Occipital lobe (tissue), 3 donors: ENCODE measurements at places on chromosomes 1 and 21.

DNA sequence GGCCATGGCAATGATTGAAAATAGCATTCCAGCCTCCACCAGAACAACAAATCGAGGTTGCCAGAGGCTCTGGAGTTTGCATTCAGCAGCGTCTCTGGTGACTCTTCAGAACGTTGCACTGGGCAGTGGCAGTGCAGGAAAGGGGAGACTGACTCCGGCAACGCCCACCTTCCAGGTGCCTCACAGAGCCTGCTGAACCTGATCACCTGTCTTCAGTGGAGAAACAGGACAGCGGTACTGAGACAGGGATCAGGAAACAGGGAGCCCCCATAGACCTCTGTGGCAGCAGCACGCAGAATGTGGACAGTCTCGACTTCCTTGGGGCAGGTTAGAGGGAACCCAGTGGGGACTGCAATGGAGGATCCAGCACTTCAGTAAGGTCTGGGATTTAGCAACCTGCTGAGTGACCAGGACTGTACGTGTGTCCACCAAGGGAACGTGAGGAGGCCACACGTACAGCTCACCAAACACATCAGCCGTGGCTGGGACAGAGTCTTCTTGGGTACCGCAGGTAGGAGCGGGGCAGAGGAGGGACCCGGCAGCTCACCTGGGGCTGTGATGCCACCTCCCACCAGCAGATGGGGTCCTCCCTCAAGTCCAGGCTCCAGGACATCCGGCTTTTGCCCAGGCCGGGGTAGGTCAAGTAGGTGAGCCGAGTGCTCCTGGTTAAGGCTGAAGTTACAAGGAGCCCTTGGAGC is 128.6 kb downstream of the PRDM2 start:
- DNase-seq: no peak

GRCh38 chr1:75129660-75129982 is 4.6 kb upstream of the LHX8 start:
- DNase-seq: no peak

GRCh38 chr21:28439251-28439650 is 553.4 kb downstream of the LTN1 start:
- DNase-seq: no peak

GRCh38 chr1:232123775-232124659 is 497.4 kb downstream of the DISC1 start:
- no peak for DNase-seq

DNA sequence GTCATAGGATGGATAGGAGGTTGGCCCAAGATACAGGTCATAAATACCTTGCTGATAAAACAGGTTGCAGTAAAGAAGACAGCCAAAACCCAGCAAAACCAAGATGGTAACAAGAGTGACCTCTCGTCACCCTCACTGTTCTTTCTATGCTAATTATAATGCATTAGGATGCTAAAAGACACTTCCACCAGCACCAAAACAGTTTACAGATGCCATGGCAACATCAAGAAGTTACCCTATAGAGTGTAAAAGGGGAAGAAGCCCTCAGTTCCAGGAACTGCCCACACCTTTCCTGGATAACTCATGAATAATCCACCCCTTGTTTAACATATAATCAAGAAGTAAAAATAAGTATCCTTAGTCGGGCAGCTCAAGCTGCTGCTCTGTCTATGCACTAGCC is 671.9 kb downstream of the PTPRC start:
- DNase-seq: no peak

GRCh38 chr1:47895279-47896125 is 101.7 kb downstream of the TRABD2B start:
- no peak for DNase-seq

- no peak for DNase-seq
These were observed 4.6 kb downstream of the FDPS start for GRCh38 chr1:155313261-155313660.

- DNase-seq: no peak
These were observed 4.6 kb downstream of the ALX3 start for GRCh38 chr1:110065841-110066240.

DNA sequence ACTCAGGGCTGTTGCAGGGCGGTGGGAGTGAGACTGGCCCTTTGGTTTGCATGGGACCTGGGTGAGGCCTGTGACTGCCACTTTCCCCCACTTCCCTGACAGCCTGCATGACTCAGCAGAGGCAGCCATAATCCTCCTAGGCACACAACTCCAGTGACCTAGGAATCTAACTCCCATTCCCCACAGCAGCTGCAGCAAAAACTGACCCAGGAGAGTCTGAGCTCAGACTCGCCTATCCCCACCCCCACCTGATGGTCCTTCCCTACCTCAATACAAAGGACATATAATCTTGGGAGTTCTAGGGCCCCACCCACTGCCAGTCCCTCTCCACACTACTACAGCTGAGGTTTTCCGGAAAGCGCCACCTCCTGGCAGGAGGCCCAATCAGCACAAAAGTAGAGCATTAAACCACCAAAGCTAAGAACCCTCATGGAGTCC is 26.7 kb downstream of the NDC1 start:
- DNase-seq: no peak

DNA sequence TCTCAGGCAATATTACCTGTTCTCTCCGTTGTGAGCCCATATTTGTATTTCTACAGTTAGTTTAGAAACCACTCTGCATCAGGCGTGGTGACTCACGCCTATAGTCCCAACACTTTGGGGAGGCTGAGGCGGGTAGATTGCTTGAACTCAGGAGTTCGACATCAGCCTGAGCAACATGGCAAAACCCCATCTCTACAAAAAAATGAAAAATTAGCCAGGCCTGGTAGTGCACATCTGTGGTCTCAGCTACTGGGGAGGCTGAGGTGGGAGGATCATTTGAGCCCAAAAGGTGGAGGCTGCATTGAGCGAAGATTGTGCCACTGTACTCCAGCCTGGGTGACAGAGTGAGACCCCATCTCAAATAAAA is 19.7 kb upstream of the ID3 start:
- no peak for DNase-seq

DNA sequence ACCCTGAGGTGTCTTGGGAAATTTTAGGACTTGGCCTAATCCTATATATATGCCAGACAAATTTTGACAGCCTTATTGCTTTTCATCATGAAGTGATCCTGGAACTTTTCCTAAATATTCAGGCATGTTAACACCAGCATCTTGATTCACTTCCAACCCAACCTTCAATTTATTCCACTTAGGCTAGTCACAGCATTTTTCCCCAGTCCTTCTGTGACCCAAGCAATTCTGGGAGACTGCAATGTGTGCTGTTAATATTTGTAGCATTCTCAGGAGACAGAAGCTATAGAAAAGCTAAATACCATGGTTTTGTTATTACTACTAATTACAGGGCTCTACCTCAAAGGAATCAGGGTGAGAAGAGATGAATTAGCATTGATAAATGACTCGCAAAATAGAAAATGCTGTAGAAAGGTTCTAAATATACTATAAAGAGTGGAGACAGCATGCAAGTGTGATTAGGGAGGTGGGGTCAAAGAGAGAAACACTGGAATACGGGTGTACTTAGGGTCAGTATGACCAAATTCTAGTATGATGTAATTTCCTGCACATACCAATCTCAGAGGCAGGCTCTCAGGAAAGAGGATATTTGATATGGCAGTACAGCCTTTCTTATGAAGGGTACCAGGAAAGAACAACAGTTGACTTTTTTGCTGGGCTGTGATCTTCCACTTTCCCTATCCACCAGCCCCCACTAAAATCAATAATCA is 29.1 kb downstream of the PRRX1 start:
- no peak for DNase-seq

GRCh38 chr1:178324003-178324402 is 172.8 kb downstream of the CLEC20A start:
- no peak for DNase-seq

DNA sequence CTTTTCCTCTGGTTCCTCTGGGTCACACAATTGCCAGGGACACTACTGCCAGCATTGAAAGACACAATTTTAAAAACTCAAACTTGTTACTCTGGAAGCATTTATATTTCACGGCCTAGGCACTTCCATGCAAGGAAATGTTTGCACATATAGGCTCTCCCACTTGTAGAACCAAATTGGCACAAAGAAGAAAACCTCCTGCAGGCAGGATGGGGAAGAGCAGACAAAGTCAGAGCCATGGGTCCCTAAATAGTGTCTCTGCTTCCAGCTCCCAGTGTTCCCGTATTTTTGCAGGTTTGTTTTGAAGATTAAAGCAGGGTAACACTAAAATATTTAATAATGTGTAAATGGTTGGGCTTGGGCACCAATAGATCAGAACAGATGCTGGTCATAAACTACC is 19.0 kb upstream of the ADGRL2 start:
- no peak for DNase-seq

- no peak for DNase-seq
These were observed 42.7 kb upstream of the TMEM51 start for GRCh38 chr1:15110867-15111230.

DNA sequence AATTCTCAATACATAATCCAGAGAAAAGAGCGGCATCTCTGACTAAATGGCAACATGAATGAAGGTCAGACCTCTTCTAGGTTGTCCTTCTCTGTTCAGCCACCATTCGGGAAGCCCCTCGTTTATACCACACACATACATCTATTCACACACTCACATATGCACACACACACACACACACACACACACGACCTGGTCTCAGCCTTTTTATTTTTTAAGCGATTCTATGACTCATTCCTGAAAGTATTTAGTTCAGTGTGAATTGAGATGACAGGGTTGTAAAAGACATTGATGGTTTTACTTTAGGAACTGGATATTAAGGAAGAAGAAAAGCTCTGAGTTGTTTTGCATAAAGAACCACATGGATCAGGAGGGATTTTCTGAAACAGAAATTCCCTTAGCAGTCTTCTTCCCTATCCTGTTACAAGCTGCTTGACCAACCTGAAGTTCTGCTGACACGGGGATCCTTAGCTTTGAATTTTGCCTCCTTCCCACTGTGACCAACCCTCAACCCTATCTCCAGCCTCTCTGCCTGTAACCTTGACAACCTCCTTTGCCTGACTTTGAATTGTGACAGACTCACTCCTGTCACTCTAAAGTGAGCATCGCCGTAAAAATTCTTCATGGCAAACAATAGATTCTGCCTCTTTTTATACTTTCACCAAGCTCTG is 383.1 kb upstream of the ESRRG start:
- no peak for DNase-seq
